Cerebellar cortex (tissue), 1 donor: ENCODE measurements at places on chromosomes 5 and 9.

DNA sequence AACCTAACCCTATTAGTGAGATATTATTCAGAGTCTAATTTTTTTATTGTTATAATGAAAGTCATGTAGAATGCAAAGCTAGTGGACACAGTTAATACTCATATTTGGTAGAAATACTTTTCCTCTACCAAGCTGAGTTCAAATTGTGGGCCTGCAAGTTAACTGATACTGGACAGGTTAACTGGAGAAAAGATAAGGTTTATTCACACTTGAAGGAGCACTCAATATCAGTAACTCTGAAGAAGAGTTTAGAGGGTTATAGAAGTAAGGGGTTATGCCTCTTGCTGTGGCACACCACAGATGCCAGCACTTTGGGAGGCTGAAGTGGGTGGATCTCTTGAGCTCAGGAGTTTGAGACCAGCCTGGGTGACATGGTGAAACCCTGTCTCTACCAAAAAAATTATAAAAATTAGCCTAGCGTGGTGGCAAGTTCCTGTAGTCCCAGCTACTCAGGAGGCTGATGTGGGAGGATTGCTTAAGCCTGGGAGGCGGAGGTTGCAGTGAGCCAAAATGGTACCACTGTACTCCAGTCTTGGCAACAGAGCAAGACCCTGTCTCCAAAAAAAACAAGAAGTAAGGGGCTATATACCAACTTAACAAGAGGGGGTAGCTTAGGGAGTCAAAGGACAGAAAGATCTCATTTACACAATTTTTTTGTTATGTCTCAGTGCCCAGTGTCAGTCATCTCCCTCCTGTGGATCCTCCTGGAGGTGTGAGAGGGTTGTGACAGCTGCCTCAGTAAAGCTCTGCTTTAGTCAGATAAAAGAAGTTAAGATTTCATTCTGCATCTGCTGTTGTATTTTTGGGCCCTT lies 121.2 kb upstream of the GRHPR start:
- DNase-seq, result no peak

GRCh38 chr9:33943389-33943788 lies 105.3 kb downstream of the UBAP2 start:
- no peak for DNase-seq

DNA sequence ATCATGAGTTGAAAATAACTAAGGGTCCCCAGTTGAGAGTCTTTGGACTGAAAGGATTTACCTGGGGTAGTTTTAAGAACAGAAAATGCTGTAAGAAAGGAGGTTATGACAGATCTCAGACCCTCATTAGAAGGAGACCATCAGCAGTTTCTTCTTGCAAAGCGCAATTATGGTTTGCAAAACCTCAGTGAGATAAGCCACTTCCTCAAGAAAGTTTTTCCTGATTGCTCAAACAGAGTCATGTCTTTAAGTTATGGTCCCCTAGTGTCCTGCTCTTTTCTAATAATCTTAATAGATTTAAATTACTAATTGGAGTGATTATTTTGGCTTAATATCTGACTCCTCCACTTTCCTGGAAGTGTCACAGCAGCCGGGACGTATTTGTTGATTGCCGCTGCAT lies 293.2 kb upstream of the KLF4 start:
- DNase-seq, result no peak

DNA sequence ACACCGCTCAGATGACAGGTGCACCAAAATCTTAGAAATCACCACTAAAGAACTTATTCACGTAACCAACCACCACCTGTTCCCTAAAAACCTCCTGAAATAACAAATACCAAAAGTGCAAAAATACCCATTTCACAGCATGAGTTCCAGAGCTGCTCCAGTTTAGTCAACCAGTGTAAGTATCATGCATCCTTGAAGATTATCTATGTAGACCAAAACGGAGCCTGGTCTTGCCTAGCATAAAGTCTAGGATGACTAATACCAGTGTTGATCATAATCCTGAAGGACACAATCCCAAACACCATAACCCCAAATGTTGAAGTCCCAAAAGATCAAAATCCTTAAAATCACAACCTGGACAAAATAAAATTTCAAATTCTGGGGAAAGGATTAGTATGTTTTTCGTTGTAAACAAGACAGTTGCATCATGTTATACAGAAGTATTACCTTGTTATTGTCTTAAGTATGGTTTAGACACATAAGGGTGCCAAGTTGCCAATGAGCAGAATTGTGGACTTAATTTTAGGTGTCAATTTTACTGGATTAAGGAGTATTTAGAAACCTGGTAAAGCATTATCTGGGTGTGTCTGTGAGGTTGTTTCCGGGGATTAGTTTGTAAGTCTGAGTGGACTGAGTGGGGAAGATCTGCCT lies 18.1 kb downstream of the VCP start:
- no peak for DNase-seq

DNA sequence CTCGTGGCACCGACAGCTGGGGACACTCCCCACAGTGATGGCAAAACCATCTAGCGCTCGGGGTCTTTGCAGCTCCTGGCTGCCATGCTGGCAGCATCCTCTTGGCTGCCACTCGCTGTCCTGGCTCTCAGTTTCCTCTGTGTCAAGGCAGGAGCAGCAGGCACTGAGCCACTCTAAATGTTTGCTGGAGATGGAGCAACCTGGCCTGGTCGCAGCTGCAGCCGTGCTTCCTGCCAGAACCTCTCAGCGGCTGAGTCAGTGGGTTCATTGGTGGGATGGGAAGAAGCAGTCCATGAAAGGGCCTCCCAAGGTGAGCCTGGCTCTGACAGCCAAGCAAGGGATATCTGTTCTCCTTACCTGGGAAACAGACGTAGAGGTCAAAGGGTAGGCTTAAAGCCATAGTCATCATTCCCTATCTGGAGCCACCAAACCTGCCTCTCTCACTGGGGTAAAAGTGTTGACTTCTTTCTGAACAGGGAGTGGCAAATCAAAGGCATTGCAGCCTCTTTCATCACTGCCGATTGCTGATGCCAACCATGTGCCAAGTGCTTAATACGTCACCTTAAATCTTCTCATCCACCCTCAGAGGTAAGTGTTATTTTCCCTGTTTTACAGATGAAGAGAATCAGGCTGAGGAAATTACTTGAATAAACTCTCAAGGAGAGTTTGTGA lies 304.8 kb upstream of the ZNF462 start:
- DNase-seq, result no peak

DNA sequence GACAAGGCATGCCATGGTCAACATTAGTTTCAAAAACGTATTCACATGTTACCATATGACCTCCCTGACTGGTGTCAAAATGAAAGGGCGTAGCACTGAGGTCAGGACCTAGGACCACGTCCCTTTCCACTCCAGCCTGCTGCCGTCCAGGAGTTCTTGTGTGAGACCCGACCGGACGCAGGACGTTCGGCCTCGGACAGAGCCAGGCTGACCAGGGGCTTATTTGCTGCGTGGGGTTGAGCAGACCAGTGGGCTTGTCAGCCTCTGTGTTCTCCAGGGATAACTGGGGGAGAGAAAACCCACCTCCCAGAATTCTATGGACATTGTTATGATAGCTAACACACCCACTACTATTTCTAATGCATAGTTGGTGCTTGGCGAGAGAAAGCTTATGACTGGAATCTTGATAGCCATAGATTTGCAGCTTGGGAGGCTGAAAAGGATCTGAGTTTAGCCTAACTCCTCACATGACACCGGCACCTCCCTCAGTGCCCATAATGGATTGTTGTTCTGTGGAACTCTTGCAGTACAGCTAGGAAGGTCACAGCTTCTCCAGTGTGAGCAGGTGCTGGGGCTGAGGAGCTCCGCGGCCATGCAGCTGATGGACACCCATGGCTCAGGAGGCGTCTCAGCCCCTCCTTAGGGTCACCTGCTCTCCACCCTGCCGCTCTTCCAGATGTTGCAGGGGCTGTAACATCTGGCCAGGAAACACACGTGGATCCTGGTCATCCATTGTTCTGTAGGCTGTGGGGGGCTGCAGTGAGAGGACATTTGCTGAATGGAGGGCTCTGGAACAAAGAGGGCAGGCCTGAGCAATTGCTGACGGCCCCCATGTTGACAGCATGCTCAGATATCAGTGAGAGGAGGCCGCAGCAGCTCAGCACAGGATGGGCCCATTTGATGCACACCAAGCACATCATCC lies 368.4 kb downstream of the IRX2 start:
- DNase-seq, result no peak

DNA sequence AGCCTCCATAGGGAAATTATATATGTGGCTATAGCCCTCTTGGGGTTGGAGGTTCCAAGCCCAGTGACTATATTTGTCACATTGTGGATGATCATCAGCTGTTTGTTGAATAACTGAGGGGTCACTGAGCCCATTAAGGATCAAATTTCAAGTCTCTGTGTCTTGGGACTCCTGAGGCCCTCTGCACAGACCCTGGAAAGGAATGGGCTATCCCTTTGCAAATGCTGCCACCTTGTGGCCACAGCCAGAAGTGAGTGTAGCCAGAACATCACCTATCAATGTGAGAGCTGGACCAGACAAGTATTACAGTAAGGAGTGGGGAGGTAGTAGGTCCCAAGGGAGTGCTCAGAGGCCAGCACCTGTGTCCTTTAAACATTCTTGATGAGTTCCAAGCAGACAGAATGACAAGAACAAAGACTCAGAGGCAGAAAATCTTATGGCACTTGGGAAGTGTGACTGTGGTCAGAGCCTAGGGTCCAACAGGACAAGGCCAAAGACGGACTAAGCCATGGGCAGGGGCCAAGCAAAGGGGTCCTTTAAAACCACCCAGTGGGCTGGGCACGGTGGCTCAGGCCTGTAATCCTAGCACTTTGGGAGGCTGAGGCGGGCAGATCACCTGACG lies 8.2 kb downstream of the RPP25L start:
- peak; percentile 91 for DNase-seq

GRCh38 chr9:70954126-70954525 lies 167.3 kb downstream of the TRPM3 start:
- no peak for DNase-seq

DNA sequence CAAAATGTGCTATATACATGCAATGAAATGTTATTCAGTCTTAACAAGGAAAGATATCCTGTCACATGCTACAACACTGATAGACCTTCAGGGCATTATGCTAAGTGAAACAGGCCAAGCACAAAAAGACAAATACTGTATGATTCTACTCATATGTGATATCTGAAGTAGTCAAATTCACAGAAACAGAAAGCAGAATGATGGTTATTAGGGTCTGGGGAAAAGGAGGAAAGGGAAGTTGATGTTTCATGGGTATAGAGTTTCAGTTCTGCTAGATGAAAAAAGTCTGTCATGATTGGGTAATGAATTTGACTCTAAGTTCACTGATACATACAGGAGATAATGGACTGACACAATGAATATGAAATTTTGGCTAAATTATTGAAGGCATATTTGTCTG lies 11.2 kb upstream of the RIC1 start:
- DNase-seq, result no peak

- no peak for DNase-seq
These were observed 144.7 kb upstream of the C9orf72 start for GRCh38 chr9:27717991-27718390.

- DNase-seq, result no peak
These were observed 572 bp downstream of the NR4A3 start for GRCh38 chr9:99822109-99822805.

DNA sequence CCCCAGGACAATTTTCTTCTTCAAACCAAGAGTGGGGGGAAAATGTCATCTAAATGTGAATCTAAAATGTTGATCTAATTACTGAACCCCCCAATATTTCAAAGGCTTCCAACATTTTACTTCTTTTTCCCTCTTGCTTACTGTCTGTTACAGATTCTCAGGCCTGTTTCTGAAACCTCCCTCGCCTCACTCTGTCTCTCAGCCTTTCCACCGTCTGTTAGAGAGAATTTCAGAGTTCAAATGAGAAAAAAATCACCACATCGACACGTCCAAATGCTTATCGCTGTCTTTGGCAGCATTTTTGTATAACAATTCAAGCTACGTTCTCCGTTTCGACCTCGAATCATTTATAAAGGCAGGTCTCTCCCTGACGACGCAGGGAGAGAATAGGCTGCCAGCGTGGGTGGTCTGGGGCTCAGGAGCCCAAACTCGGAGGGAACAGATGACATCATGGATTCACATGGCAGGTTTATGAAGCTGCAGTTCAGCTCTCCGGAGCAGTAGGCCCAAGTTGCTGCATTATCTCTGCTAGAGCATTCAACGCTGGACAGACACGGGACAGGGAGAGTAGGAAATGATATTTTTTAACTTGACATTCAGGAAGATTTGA lies 139.8 kb downstream of the GAS1 start:
- DNase-seq, result no peak

DNA sequence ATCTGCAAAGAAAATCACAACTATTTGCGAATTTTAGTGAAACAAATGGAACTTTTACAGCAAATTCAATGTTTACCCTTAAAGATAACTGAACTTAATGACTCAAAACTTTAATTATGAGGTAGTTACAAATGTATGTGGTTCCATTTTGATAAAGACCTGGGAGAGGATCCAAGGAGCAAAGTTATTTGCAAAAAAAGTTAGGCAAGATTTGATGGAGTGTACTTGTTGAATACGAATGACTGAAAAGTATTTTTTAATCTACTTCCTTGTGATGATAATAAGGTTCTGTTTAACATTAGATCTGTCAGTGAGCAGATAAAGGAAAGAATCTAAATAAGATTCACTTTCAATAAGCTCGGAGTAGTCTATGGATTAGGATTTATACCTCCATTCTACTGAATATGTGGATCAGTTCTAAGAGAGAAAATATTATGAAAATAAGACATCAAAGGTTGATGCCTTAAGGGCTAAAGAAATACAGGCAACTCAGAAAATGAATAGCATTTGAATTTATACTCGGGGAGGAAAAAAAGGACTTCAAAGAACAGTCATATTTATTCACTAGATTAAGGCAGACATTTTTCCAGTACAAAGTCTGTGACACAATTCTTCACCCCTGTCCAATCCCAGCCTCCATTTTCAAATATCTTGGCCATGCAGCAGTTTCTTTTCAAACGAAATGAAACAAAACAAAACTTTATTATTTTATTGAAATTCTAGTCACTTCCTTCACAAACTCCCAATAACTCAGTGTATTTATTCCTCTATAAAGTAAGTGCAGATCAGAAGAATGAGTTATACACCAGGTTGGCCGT lies 199.8 kb downstream of the PDE4D start:
- DNase-seq, result no peak

- no peak for DNase-seq
These were observed 26.6 kb downstream of the CCT5 start for GRCh38 chr5:10276691-10277090.

- peak; percentile 90 for DNase-seq
These were observed at the start of gene HCN1 for GRCh38 chr5:45696206-45696836. Gene HCN1, minus strand, starts transcription at chr5:45696380.

- DNase-seq, result no peak
These were observed 132.7 kb upstream of the TNC start for GRCh38 chr9:115250621-115251032.

GRCh38 chr5:27312291-27312893 lies 274.0 kb upstream of the CDH9 start:
- no peak for DNase-seq

GRCh38 chr5:140998921-140999410 lies 32.7 kb downstream of the PCDHAC2 start:
- no peak for DNase-seq

GRCh38 chr5:76401801-76402250 lies 1.3 kb upstream of the IQGAP2 start:
- DNase-seq, result no peak

GRCh38 chr9:135037521-135038250 lies 49.8 kb upstream of the OLFM1 start:
- no peak for DNase-seq

- DNase-seq, result no peak
These were observed 693 bp downstream of the DPYSL3 start for GRCh38 chr5:147509041-147509709.
